ENCODE measurements at places on chromosomes 13 and 19.
A peak's percentile ranks its signal among the peaks of the same experiment; 100 is the strongest.

DNA sequence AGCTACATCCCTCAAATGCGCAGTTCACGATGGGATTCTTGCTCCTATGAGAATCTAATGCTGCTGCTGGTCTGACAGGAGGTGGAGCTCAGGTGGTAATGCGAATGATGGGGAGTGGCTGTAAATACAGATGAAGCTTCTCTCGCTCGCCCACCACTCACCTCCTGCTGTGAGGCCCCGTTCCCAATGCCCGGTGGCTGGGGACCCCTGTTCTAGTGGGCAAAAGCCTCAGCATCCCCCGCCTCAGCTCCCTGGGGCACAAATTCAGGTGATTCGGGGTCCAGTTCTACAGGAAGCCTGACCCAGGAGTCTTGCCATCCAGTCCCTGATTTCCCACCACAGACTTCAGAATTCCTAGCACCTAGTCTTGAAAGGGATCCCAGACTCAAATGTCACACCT, 3.7 kb downstream of the RETN start:
- DNase-seq = no peak

DNA sequence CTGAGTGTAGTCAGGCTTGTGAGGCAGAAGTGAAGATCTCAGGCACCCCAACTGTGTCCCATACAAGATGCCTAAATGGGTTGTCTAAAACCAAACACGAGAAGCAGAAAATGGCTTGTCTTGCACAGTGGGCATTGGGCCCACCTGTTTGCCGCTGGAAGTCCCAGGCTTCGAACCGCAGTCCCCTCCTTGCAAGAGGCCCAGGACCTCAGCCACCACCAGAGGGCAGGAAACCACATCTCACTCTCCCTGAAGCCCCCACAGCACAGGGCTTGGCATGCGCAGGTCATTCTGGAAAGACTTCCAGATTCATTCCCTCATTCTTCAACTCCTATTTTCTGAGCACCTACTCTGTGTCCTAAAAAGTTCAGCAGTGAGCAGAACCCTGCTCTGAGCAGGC, 973.7 kb downstream of the UQCRFS1 start:
- DNase-seq = no peak

GRCh38 chr13:84655677-84656076, 773.4 kb upstream of the SLITRK1 start:
- no peak for DNase-seq

- DNase-seq = no peak
Measured at GRCh38 chr19:35901854-35902661, at the start of gene HCST. TSS of gene HCST (plus strand) at chr19:35902529. CDS start at chr19:35902594, 65 bp downstream.

DNA sequence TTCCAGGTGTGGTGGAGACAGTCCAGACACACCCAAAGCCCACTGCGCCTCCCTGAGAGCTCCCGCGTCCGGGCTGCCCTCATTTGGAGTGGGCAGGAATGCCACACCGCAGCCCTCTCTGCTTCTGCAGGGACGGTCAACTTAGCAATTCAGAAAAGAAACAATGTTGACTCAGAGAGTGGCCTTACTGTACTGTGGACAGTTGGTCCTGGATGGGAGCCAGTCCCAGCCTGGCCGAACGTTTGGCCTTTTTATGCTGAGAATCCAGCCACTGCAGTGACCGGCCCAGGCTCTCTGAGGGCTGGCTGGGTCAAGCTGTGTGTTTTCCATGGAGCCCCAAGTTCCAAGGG, 7.2 kb downstream of the GAS6 start:
- DNase-seq = no peak

GRCh38 chr19:35119578-35120155, 4.0 kb downstream of the FXYD3 start:
- DNase-seq = no peak

DNA sequence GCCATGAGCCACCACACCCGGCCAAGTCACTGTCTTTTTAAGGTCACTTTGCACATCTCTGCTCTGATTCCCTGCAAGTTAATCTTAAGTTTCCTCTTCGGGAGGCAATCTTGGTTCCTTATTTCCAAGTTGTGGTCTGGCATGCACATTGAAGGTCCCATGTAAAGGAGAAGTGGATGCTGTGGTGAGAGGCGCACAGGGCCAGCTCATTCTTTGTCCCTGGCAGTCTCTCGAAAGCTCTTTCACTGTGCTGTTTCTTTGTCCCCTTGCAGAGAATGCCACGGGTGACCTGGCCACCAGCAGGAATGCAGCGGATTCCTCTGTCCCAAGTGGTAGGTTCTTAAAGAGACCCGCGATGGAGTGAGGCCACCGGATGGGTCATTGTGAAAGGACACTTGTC, 16.4 kb upstream of the C19orf33 start:
- DNase-seq = no peak

- no peak for DNase-seq
Measured at GRCh38 chr19:51765086-51765485, 4.1 kb downstream of the FPR2 start.

DNA sequence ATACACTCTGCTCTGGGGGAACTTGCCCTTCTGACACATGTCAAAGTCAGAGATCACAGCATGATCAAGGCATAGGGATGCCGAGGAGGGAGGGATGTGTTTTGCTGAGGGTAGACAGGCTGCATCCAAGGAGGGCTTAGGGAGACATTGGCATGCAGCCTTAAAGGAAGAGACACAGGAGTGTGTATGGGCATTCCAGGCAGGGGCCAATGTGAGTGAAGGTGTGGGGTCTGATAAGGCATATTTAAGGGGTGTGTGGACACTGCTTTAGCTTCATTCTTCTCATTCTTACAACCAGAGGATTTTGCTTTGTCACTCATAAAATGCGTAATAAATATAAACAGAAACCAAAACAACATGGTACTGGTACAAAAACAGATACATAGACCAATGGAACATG, 193.4 kb downstream of the RGCC start:
- DNase-seq = no peak

- DNase-seq = peak; percentile 41
Measured at GRCh38 chr19:39052243-39052746, 19.9 kb upstream of the FBXO27 start.

DNA sequence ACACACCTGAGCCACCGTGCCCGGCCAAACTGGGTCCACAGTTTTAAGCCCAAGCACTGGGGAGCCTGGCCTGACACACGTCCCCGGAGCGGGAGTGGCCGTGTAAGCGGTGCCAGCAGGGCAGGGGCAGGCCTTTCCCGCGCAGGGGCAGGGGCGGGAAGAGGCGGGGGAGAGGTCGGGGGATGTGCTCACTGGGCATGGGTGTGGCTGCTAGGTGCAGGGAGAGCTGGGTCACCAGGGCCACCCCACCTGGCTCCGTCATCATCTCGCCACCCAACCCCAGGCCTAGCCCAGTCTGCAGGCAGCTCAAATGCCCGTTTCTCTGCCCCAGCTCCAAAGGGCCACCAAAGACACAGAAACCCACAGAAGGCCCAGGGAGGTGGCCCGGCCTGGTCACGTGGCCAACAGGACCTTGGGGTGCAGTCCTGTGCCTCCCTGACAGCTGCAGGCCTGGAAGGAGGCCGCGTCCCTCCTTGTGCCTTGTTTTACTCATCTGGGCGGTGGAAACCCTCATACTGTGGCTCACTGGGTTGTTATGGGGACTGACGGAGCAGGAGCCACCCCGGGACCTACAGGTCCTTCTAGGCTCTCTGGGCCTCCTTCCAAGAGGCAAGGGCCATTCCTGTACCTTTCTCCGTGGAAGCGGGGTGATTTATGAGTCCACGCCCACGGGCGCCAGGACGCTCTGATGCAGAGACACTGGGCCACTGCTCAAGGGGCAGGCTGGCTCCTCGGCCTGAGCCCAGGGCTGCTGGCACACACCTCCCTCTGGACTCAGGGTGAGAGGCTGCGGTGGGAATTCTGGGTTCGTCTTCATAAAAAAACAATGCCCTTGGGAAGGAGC, 27.7 kb downstream of the MAP2K2 start:
- no peak for DNase-seq

- DNase-seq = peak; percentile 37
Measured at GRCh38 chr13:31160857-31161556, 697 bp downstream of the HSPH1 start.

DNA sequence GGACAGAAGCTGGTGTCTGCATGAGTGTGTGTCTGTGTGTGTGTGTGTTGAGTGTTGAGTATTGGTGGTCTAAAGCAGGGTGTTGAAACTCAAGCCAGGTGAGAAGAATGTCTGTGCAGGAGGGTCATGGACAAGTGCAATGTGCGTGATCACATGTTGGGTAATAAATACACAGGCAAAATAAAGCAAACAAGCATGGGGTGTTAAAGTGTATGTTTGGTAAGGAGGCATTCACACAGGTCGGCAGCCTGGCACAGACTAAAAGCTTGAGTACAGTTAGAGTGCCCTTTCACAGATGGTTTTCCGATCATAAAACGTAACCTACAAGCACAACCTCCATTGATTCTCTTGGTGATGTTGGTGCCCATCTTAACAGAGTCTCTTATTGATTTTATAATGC, 476.9 kb upstream of the KLHL1 start:
- no peak for DNase-seq

GRCh38 chr13:101397742-101398141, 18.6 kb downstream of the NALCN start:
- no peak for DNase-seq

GRCh38 chr13:66995203-66995611, 234.9 kb downstream of the PCDH9 start:
- DNase-seq = no peak

DNA sequence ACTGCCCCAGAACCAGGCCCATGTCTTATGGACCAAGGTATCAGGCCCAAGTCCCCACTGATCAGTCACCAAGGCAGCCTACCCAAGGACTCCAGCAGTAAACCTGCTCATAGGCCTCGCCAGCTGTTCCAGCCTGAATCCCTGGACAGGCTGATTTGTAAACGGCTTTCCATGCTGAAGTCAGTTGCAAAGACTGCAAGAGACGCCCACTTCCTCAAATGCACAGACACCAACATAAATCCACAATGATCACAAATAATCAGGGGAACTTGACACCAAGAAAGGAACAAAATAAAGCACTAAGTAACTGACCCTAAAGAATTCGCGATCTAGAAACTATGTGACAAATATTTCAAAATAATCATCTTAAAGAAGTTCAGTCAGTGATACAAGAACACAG, 75.2 kb downstream of the RXFP2 start:
- no peak for DNase-seq

- DNase-seq = no peak
Measured at GRCh38 chr19:38918526-38918925, 6.5 kb upstream of the CCER2 start.

- DNase-seq = no peak
Measured at GRCh38 chr19:13952931-13953531, 722 bp downstream of the DCAF15 start.

DNA sequence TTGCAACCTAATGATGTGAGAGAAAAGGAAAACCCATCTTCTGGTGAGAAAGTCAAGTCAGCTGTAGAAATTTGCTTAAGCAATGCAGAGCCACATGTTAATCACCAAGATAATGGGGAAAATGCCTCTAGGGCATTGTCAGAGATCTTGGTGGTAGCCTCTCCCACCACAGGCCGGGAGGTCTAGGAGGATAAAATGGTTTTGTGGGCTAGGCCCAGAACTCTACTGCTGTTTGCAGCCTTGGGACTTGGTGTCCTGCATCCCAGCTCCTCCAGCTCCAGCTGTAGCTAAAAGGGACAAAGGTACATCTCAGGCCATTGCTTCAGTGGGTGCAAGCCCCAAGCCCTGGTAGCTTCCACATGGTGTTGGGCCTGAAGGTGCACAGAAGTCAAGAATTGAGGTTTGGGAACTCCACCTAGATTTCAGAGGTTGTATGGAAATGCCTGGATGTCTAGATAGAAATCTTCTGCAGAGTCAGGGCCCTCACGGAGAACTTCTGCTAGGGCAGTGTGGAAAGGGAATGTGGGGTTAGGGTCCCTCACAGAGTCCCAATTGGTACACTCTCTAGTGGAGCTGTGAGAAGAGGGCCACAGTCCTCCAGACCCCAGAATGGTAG, 382.2 kb upstream of the KLHL1 start:
- DNase-seq = no peak

GRCh38 chr13:111666164-111666776, 345.8 kb downstream of the TEX29 start:
- DNase-seq = no peak

DNA sequence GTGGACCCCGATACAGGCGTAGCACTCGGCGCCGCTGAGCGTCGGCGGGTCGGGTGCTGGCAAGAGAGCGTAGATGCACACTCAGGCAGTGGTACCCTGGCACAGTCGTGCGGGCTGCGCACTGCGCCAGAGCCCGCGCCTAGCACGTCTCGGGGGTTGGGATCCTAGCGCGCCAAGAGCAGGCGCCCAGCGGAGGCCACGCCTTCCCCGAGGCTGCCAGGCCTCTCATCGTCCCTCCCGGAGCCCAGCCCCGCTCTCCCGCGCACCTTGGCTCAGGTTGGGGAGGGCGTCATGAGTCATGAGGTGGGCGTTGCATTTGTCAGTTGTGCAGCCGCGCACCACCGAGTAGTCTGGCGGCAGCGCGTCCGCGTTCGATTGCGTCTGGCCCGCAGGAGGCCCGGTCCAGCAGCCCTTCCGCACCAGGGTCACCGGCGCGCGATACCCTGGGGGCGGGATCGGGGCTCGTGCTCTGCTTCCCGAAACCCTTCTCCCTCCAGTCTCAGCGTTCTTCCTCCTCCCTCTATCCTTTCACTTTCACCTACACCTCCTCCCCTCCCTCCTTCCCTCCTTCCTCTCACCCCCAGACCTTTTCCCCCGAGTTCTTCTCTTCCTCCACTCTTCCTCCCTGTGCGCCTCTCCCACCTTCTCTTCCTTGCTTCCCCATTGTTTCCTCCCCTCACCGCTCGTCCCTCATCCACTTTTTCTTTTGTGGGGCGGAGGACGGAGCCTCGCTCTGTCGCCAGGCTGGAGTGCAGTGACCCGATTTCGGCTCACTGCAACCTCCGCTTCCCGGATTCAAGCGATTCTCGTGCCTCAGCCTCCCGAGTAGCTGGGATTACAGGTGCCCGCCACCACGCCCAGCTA, 3.5 kb downstream of the LYPD5 start:
- DNase-seq = no peak

GRCh38 chr13:27962982-27963381, 6.1 kb downstream of the CDX2 start:
- no peak for DNase-seq

GRCh38 chr13:72204291-72204690, 337.3 kb upstream of the DACH1 start:
- DNase-seq = no peak

DNA sequence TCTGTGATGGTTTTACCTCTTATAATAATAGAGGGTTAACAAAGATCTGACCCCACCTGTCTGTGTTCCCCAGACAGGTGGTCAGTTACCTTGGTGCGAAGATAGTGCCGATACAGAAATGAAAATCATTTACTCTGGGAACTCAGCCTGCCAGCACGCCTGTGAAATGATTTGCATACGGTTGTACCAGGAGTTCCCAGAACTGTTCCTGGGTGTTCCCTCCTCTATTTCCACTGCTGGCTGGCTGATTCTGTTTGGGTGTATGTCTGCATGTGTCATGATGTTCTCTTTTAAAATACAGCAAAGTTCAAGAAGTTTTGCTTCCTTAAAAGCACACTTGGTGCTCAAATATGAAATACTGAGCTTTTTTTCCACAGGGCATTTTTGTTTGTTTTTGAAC, 527.1 kb downstream of the FGF9 start:
- no peak for DNase-seq

GRCh38 chr19:42421591-42422031, 5.6 kb downstream of the LIPE start:
- DNase-seq = no peak
